ENCODE measurements at places on chromosomes 12 and 14. TPM values are rescaled to one million over a fixed set of nuclear protein-coding genes. Genes with fewer than 3 reads are reported as not detected.

The CACNA2D4 gene
- total RNA-seq: 0.86 TPM

The ANG gene
- total RNA-seq: 4.4 TPM

The HOXC11 gene
- not detected for total RNA-seq

The LRRC43 gene
- not detected for total RNA-seq

The IL23A gene
- total RNA-seq: 1.8 TPM

The PPP1R1A gene
- total RNA-seq: not detected

The HOXC5 gene
- 0.20 TPM for total RNA-seq

The SUOX gene
- total RNA-seq: 31.1 TPM

The MSRB3 gene
- 1.5 TPM for total RNA-seq

The DIO2 gene
- total RNA-seq: 0.38 TPM

- H3K36me3 ChIP-seq: no peaks in the 10 kb centered on the region
- H3K27me3 ChIP-seq: no peaks in the 10 kb centered on the region
- DNase-seq: peak; percentile 32
- no peak overlapping the region for H3K4me3 ChIP-seq
- no peak overlapping the region for H3K27ac ChIP-seq
Observed at GRCh38 chr14:36767603-36768281, 106.1 kb downstream of the PAX9 start.

- DNase-seq: no peak
- H3K4me3 ChIP-seq: no peak overlapping the region
Observed at GRCh38 chr14:101851736-101852405, 90.4 kb downstream of the PPP2R5C start.

- peaks cover 5% of the 10 kb centered on the region for H3K4me1 ChIP-seq
- H3K4me3 ChIP-seq: no peak overlapping the region
- peaks cover 58% of the 10 kb centered on the region for H3K27me3 ChIP-seq
- no peak for DNase-seq
Observed at GRCh38 chr12:103580026-103580425, 7.0 kb upstream of the STAB2 start.

- H3K27me3 ChIP-seq: no peaks in the 10 kb centered on the region
- H3K4me3 ChIP-seq: no peak overlapping the region
- no peaks in the 10 kb centered on the region for H3K36me3 ChIP-seq
- no peaks in the 10 kb centered on the region for H3K4me1 ChIP-seq
- H3K27ac ChIP-seq: no peak overlapping the region
Observed at GRCh38 chr14:44279357-44279756, 227.7 kb downstream of the FSCB start.

- no peak overlapping the region for H3K4me3 ChIP-seq
- H3K36me3 ChIP-seq: no peaks in the 10 kb centered on the region
- DNase-seq: no peak
- no peak overlapping the region for H3K27ac ChIP-seq
- peaks cover 75% of the 10 kb centered on the region for H3K27me3 ChIP-seq
Observed at GRCh38 chr12:2666411-2666810, 128.4 kb upstream of the FKBP4 start.

- no peaks in the 10 kb centered on the region for H3K27me3 ChIP-seq
- no peaks in the 10 kb centered on the region for H3K36me3 ChIP-seq
- no peak for DNase-seq
- peak overlapping the region; percentile 34 for H3K27ac ChIP-seq
- H3K4me3 ChIP-seq: no peak overlapping the region
- peaks cover 28% of the 10 kb centered on the region for H3K4me1 ChIP-seq
Observed at GRCh38 chr14:55975281-55975910, 142.8 kb upstream of the PELI2 start.

GRCh38 chr14:22221508-22221907 is 367.5 kb downstream of the DAD1 start:
- no peak overlapping the region for H3K4me3 ChIP-seq
- DNase-seq: peak; percentile 14
- no peak overlapping the region for H3K27ac ChIP-seq

DNA sequence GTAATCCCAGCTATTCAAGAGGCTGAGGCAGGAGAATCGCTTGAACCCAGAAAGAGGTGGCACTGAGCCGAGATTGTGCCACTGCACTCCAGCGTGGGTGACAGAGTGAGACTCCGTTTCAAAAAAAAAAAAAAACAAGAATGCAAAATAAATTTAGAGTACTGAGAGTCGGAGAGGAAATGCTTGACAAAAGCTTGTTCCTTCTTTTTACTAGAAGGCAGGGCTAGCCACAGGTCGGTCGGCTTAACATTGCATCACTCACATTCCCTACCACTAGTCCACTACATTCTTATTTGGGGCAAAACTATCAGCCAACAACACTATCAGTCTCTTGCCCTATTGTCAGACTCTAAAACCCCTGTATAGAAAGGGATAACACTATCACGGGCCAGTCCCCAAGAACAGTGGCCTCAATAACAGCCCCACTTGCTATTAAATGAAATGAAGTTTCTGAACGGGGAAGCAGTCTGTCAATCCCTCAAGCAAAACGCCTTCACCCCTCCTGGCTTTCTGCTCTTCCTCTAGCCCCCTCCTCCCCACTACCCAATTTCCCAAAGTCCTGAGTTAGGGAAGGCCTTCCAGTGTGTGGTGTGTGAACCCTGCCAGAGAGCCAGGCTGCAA is 1.0 kb downstream of the RNF41 start:
- peak overlapping the region; percentile 97 for H3K4me3 ChIP-seq
- H3K27ac ChIP-seq: peak overlapping the region; percentile 92
- peaks cover 51% of the 10 kb centered on the region for H3K36me3 ChIP-seq
- H3K4me1 ChIP-seq: peaks cover 25% of the 10 kb centered on the region
- H3K27me3 ChIP-seq: no peaks in the 10 kb centered on the region

- DNase-seq: no peak
- H3K4me1 ChIP-seq: no peaks in the 10 kb centered on the region
- H3K36me3 ChIP-seq: no peaks in the 10 kb centered on the region
- H3K27ac ChIP-seq: no peak overlapping the region
Observed at GRCh38 chr12:92871116-92871515, 58.0 kb downstream of the EEA1 start.

- no peak overlapping the region for H3K4me3 ChIP-seq
- peaks cover 11% of the 10 kb centered on the region for H3K4me1 ChIP-seq
- no peaks in the 10 kb centered on the region for H3K27me3 ChIP-seq
- DNase-seq: peak; percentile 32
Observed at GRCh38 chr12:724194-724855, 28.1 kb upstream of the WNK1 start.

DNA sequence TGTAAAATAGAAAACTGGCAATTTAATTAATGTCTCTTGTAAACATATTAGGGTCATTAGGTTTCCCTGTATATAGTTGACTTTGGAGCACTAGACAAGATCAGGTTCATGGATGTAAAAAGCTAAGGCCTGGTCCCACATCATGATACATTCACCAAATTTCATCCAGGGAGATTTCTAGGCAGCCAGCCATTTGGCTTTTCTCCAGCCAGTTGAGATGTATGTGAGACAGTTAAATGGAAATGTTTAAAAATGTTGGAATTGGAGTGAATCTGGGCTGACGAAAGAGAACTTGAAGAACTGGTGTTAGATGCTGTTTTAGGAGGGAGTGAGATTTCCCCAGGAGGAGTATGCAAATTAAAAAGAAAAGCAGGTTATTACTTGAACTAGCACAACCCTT is 41.8 kb upstream of the CLEC14A start:
- no peaks in the 10 kb centered on the region for H3K36me3 ChIP-seq
- no peak overlapping the region for H3K27ac ChIP-seq
- no peak for DNase-seq
- H3K4me3 ChIP-seq: no peak overlapping the region
- no peaks in the 10 kb centered on the region for H3K27me3 ChIP-seq

GRCh38 chr12:113819495-113819894 is 146.6 kb downstream of the RBM19 start:
- H3K27ac ChIP-seq: no peak overlapping the region
- H3K4me1 ChIP-seq: peaks cover 7% of the 10 kb centered on the region
- H3K4me3 ChIP-seq: no peak overlapping the region
- H3K36me3 ChIP-seq: no peaks in the 10 kb centered on the region
- no peaks in the 10 kb centered on the region for H3K27me3 ChIP-seq

DNA sequence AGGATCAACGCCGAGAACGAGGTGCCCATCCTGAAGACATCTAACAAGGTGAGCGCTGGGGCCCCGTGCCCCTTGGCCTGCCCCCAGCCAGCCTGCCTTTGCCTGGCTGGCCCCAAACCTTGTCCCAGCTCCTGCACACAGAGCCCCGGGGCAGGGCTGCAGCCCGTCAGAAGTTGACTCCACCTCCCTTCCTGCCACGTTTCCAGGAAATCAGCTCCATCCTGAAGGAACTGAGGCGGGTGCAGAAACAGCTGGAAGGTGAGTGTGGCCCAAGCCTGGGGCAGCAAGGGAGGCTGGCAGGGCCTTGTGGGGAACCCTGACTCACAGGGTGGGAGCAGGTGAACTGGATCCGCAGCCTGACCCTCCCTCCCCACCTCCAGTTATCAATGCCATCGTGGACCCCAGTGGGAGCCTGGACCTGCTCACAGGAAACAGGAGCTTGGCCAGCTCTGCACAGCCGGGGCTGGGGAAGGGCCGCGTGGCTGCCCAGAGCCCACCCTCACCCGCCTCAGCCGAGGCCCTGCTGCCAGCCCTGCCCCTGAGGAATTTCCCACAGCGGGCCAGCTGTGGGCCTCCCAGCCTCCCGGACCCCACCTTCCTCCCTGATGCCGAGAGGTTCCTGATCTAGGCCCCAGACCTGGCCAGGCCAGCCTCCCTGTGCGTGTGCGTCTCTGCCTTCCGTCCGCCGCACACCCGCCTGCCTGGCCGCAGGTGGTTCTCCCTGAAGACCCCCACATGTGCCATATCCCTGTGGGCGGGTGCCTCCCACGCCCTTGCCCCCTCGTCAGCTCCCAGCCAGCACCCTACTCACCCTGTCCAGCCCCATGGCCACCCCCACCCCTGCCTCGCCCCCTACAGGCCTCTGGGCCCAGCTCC is 29.5 kb downstream of the CEP170B start:
- H3K36me3 ChIP-seq: peaks cover 36% of the 10 kb centered on the region
- H3K4me1 ChIP-seq: peaks cover 10% of the 10 kb centered on the region
- no peak overlapping the region for H3K4me3 ChIP-seq

- H3K4me3 ChIP-seq: no peak overlapping the region
- no peaks in the 10 kb centered on the region for H3K36me3 ChIP-seq
- no peak for DNase-seq
- no peaks in the 10 kb centered on the region for H3K4me1 ChIP-seq
Observed at GRCh38 chr12:81089412-81089811, 11.5 kb downstream of the ACSS3 start.

DNA sequence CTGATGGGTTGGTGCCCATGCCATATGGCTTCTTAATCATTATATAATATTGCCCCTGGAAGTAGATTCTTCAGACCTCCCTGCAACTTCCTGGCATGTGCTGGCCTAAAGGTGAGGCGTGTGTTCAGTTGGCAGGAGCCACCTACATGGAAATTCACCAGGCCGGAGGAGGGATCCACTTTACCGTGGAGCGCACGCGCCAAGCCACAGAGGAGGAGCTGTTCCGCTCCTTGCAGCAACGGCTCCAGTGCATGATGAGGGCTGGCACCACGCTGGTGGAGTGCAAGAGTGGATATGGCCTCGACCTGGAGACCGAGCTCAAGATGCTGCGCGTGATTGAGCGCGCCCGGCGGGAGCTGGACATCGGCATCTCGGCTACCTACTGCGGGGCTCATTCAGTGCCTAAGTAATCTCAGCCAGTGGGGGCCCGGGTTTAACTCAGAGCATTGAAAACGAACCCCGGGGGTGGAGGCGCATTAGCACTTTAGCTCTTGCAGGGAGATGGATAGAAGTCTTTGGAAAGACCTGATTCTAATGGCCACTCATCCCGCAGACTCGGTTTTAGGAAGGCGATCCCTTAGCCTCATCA is 13.5 kb downstream of the AMDHD1 start:
- peaks cover 14% of the 10 kb centered on the region for H3K27me3 ChIP-seq
- H3K4me3 ChIP-seq: no peak overlapping the region
- H3K27ac ChIP-seq: no peak overlapping the region
- DNase-seq: no peak

- DNase-seq: peak; percentile 14
- H3K4me3 ChIP-seq: no peak overlapping the region
- no peaks in the 10 kb centered on the region for H3K27me3 ChIP-seq
- H3K27ac ChIP-seq: no peak overlapping the region
- H3K4me1 ChIP-seq: no peaks in the 10 kb centered on the region
Observed at GRCh38 chr12:402029-402389, 565 bp downstream of the CCDC77 start.

DNA sequence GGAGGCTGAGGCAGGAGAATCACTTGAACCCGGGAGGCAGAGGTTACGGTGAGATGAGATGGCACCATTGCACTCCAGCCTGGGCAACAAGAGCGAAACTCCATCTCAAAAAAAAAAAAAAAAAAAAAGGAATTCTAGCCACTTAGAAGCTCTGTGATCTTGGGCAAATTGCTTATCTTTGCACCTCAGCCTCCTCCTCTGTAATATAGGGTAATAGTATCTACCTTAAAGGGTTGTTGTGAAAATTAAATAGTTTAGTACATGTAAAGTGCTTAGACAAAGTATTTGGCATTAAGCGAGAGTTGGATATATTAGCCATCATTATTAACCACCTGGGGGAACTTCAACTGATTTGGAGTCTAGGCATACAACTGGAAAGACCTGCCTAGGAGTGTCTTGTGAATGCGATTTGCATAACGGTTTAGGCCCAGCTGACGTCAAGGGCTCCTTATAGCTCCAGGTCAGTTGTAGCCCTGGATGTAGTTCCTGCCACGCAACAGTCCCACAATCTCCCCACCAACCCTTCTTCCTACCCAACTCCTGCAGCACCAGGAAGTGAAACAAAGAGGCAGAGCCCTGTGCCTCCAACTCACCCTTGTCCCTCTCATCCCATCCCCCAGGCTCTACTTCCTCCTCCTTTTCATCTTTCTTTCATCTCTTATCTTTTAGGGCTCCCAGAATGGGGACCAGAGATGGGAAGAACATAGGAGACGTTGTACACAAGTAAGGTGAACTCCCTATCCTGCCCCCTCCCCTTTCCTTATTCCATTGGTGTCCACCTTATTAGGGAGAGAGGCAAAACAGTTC is 2.1 kb upstream of the IL23A start:
- H3K36me3 ChIP-seq: peaks cover 26% of the 10 kb centered on the region
- no peak overlapping the region for H3K27ac ChIP-seq
- DNase-seq: no peak
- H3K27me3 ChIP-seq: no peaks in the 10 kb centered on the region

DNA sequence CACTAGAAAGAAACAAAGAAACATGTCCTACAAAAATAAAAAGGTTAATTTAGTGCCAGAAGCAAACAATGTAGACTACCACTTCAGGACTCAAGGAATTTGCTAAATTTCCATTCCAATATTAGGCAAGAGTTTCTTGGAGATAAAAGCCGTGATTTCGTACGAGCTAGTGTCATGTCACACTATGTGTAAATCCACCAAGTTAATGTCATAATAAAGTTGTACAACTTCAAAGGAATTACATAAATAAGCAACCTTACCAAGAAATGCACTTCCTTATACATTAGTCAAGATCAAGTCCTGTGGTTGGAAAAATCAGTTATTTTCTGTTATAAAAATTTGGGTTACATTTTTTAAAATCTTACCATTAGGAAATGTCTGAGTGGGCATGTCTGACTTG is 1222.8 kb downstream of the GALC start:
- H3K4me3 ChIP-seq: no peak overlapping the region
- no peak overlapping the region for H3K27ac ChIP-seq
- peaks cover 8% of the 10 kb centered on the region for H3K4me1 ChIP-seq
- H3K36me3 ChIP-seq: no peaks in the 10 kb centered on the region
- no peak for DNase-seq

Data from Calu3 (cell line).